Erythroblast (primary cell): ENCODE measurements at places on chromosomes 4 and X.

GRCh38 chrX:143306991-143307937 lies 210.0 kb downstream of the SPANXN3 start:
- no peak for DNase-seq

DNA sequence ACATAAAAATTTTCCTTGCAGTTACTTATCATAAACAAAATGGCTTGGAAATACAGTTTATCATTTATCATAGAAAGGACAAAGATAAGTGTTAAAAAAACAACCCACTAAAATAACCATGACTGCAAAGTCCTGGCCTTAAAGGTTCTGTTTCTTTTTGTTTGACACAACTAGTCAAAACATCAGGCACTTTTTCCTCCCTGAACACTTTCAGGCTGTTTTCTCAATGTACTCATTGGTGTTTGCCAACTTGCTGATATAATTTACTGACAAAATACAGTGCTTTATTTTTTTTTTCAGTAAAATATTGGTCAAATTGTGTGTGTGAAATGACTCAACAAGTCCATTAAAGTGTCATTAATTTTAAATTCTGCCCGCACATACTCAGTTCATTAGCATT lies 156.6 kb downstream of the ADGRL3 start:
- no peak for DNase-seq

- no peak for DNase-seq
These were observed 56.3 kb upstream of the SPRY1 start for GRCh38 chr4:123340381-123340701.

DNA sequence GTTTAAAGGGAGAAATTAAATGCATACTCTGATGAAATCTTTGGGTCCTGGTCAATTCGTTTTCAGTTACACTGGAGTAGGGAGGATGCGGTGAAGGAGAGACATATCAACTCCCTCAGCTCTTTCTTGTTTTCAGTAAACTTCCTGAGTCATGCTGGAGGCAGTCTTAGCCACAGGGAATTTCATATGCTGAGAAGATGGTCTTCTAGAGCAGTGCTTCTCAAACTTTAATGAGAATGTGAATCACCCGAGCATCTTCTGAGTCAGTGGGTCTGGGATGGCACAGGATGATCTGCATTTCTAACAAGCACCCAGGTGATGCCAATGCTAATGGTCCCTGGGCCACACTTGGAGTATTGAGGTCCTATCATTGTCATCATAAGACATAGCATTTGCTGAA lies 214.5 kb downstream of the KIT start:
- no peak for DNase-seq

- DNase-seq, result no peak
These were observed 83.7 kb downstream of the HTRA3 start for GRCh38 chr4:8353158-8353669.

DNA sequence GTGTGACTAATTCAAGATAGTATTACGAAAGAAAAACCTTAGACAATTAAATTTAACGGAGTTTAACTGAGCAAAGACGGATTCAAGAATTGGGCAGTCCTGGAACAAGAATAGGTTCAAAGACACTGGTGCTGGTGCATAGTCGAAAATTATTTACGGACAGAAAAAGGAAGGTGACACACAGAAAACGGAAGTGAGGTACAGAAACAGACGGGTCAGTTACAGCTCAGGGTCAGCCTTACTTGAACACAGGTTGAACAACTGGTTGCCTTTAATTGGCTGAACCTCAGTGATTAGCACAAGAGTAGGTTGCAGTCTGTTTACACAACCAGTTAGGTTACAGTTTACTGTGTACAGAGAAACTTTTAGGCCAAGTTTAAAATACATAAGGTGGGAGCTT lies 31.5 kb downstream of the KLHL8 start:
- DNase-seq, result no peak

DNA sequence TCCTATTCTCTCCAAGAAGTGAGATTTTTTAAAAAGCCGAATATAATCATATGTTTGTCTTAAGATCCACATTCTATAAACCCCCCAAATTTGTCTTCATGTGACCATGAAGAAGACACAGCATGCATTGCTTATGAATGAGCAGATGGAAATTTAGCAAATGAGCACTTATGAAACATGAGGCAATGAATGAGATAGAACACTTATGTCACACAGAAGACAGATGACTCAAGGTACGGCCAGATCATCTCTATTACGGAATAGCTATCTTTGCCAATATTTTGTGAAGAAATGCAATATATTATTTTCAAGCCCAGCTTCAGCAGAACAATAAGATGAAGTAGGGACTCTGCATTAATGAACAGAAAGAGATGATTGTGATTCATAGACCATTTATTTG lies 21.4 kb downstream of the PHEX start:
- no peak for DNase-seq

GRCh38 chrX:41655631-41656030 lies 33.1 kb upstream of the GPR34 start:
- no peak for DNase-seq

DNA sequence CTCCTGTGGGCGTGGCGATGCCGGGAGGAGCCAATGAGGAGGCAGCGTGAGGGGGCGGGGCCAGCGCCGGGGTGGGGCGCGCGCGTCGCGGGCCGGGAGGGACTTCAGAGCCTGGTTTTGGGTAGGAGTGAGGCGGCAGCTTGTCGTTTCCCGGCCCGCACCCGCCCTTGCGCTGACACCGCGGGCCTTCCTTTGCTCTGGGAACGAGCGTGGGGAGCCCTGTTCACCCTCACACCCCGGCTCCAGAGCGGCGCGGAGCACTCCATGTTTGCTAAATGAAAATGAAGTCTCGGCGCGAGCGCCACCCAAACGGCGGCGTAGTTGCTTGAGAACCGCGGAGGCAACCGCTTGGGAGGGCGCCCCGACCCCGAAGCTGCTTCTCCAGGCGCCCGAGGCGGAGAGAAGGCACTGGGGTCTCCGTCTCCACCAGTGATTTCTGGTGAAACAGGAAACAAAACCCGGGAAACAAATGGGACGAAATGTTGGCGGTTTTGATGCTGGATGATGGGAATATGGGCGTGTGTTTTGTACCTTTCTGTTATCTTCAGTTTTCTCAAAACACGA lies 497 bp upstream of the GRPEL1 start:
- DNase-seq, result no peak

DNA sequence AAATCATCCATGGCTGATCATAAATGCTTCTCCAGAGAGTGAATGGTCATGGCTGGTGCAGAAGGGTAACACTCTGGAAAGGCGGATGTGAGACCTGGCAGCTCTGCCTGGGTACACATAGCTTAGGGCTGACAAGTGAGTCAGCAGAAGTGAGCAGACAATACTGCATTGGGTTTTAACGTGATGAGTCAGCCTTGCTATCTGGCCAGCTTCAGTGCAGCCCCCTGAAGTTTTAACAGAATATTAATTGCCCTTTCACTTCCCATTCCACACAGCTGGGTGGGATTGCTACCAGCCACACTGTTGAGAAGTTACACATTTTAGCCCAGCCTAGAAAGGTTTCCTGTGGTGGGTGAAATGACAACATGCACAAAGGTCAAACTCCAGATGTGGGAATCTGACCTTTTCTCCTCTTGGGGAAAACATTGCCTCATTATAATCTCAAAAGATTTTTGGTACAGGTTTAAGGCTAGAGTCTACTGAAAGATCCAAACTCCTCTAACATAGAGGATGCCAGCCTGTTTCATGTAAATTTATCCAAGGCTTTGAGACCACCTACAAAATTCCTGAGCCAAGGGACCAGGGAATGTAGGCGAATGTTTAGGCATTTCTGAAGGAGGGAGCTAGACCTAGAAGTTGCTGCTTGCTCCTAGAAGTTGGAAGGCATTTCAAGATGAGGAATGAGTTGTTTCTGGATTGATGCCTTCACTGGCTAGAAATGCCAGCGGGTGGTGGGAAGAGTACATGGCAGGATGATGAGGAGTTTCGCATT lies 230.3 kb upstream of the PGRMC2 start:
- DNase-seq, result peak; percentile 93

DNA sequence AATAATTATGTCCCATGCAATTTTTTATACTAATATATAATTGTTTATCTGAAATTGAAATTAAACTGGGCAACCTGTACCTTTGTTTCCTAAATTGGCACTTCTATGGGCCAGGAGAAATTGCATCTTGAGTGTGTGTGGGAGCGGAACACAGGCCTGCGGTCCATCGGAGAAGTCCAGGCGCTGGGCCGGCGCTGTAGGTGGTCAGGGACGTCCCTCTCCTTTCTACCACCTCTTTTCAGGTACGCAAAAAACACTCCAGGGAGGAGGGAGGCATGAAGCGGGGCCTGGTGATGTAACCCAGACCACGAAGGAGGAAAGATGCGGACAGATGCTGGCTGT lies 717 bp downstream of the MGAT4D start:
- DNase-seq, result no peak

GRCh38 chr4:121054373-121054772 lies 18.0 kb downstream of the NDNF start:
- no peak for DNase-seq

- DNase-seq, result no peak
These were observed 1730.3 kb upstream of the TENM3 start for GRCh38 chr4:180512801-180513475.

DNA sequence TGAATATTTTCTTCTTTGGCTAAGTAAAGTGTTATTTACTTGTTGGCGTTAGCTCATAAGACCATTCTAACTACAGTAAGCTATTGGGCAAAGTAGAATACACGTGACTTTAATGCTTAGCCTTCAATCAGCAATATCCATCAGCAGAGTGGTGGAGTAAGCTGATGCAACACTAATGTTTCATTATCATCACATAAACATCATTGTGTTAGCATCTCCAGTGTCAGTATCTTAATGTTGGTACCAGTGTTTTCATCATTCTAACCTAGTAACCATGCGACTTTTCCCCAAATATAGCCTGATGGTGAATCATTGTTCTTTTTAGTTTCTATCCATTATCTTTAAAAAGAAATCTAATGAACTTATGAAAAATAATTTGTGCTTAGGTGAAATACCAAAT lies 48.5 kb downstream of the APOOL start:
- DNase-seq, result no peak

DNA sequence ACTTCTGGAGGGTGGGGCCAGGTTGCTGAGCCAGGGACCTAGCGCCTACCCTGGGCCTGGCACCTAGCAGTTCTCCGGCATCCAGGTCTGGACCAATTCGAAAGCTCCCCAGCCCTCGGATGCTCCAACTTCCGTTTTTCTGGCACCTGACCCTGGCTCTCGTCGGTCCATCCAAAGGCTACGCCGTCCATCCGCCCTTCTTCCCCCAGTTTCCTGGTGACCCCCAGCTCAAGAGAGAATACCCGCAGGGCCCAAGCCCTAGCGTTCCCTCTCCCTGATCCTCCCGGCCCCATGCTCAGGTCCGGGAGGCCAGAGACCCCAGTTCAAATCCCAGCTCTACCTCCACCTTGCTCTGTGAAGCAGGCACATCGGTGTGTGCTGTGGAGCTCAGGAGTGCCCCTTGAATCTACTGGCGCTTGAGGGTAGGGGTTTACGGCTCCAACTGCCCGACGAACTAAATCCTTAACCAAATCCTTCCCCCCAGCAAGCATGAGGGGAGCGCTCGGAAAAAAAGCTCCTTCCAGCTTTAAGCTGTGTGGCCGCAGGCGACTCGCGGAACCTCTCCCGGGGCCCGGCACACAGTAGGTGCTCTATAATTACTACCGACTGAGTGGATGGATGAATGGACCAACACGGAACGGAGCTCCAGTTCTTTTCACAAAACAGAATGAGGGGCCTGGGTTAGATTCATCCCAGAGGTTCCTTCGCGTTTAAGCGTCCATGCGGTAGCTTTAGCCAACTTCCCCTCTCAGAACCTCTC lies 1.1 kb downstream of the CRMP1 start:
- DNase-seq, result no peak

- DNase-seq, result no peak
These were observed 424.8 kb upstream of the MAD2L1 start for GRCh38 chr4:120491481-120491880.

- no peak for DNase-seq
These were observed 348.6 kb downstream of the AR start for GRCh38 chrX:67892401-67892800.

- DNase-seq, result peak; percentile 27
These were observed 14.8 kb upstream of the PAQR3 start for GRCh38 chr4:78953769-78954666.

DNA sequence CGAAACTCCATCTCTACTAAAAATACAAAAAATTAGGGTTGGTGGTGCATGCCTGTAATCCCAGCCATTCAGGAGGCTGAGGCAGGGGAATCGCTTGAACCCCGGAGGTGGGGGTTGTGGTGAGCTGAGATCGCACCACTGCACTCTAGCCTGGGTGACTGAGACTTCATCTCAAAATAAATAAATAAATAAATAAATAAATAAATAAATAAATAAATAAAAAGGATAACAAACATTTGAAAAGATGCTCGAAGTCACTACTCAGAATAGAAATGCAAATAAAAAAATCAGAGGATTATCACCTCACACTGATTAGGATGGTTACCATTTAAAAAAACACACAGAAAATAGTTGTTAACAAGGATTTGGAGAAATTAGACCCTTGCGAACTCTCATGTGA lies 73.8 kb downstream of the LARP1B start:
- DNase-seq, result no peak

DNA sequence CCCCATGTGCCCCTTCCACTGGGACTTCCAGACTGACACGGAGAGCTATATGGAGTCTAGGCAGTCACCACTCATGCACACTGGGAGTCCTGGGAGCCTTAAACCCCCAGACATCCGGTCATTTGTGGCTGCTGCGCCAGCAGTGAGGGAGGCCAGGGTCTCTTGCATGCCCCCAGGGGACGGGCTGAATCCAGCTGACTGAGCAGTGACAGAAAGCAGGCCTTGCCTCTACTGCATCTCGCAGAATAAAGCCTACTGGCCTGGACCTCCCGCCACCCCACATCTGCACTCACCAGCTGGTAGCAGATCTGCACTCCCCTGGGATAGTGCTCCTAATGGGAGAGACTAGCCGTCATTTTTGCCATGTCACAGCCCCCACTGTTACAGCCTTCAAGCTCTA lies 1234.2 kb downstream of the FAM133A start:
- no peak for DNase-seq

DNA sequence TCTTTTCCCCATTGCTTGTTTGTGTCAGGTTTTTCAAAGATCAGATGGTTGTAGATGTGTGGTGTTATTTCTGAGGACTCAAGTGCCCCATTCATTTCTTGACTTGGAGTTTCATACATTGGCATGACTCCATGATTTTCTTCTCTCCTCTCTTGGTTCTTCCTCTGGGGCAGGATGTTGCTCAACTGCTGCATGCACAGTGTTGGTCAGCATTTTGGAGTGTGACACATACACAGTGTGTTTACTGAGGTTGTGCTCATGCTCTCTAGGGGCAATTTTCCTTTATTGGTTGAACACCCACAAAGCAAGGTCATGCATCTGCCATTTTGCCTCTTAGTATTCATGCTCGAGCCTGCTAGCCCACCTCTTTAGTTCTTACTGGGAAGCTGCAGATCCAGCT lies 1993.8 kb downstream of the ARAP2 start:
- no peak for DNase-seq

GRCh38 chr4:117164338-117164737 lies 79.0 kb upstream of the TRAM1L1 start:
- DNase-seq, result peak; percentile 10
